ENCODE measurements at places on chromosomes 16 and 17. TPM values are rescaled to one million over a fixed set of nuclear protein-coding genes. Genes with fewer than 3 reads are reported as not detected.

DNA sequence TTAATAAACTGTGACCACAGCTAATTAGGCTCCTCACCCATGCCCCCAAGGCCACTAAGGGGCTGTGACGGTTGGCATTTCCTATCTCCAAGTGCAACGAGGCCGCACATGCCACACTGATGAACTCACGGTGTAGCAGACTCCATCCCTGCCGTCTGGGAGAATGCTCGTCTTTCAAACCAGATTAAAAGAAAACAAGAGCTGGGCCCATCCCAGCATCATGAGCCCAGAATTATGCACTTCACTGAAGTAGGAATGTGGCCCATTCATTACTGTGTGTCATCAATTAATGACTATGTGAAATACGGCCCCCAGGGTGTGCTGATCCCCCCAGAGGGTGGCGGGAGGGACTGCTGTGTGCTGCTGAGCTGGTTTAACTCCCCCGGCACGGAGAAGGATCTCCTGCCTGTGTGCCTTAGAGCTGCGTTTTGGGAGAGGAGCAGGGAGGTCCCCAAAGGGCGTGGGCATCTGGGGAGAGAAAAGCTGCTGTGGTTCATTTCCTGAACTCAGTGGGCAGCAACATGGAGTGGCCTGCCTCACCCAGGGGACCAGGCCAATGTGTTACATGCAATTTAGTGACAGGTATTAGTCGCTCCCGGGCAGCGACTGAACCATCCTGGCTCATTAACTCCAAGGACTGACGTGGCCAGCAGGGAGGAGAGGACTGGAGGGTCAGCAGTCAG is 194.5 kb downstream of the FOXL1 start:
- DNase-seq: no peak

GRCh38 chr16:8589900-8590688 is at the start of gene TMEM114:
Gene TMEM114, minus strand, starts transcription at chr16:8590511. Its CDS starts 673 bp downstream, at chr16:8589838.
- no peak for DNase-seq

- DNase-seq: no peak
Observed at GRCh38 chr17:78527345-78527744, 49.9 kb downstream of the DNAH17 start.

- no peak for DNase-seq
Observed at GRCh38 chr17:7742729-7743128, 25.2 kb downstream of the DNAH2 start.

KATNIP gene
- 29.7 TPM for total RNA-seq

BCAR1 gene
- not detected for total RNA-seq

GRCh38 chr17:51006601-51007000 is 114.1 kb downstream of the SPAG9 start:
- no peak for DNase-seq

- no peak for DNase-seq
Observed at GRCh38 chr16:53962041-53962440, 258.1 kb downstream of the FTO start.

SDR42E2 gene
- 2.3 TPM for total RNA-seq

SUZ12 gene
- total RNA-seq: 29.3 TPM

- DNase-seq: no peak
Observed at GRCh38 chr16:48102083-48103008, 53.4 kb downstream of the ABCC12 start.

KRTAP2-1 gene
- not detected for total RNA-seq

GRCh38 chr16:85912211-85912974 is 13.4 kb downstream of the IRF8 start:
- DNase-seq: no peak

PAFAH1B1 gene
- total RNA-seq: 149 TPM

- no peak for DNase-seq
Observed at GRCh38 chr16:57030346-57030902, 41.1 kb downstream of the NLRC5 start.

DNA sequence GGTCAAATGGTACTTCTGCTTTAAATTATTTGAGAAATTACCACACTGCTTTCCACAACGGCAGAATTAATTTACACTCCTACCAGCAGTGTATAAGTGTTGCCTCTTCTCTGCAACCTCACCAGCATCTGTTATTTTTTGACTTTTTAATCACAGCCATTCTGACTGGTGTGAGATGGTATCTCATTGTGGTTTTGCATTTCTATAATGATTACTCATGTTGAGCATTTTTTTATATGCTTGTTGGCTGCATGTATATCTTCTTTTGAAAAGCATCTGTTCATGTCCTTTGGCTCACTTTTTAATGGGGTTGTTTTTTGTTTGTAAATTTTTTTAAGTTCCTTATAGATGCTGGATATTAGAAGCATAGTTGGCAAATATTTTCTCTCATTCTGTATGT is 446.7 kb downstream of the PMP22 start:
- no peak for DNase-seq

GRCh38 chr17:50218071-50218759 is 16.8 kb upstream of the COL1A1 start:
- no peak for DNase-seq

GRCh38 chr17:19334331-19334730 is 28.2 kb downstream of the B9D1 start:
- no peak for DNase-seq

DNA sequence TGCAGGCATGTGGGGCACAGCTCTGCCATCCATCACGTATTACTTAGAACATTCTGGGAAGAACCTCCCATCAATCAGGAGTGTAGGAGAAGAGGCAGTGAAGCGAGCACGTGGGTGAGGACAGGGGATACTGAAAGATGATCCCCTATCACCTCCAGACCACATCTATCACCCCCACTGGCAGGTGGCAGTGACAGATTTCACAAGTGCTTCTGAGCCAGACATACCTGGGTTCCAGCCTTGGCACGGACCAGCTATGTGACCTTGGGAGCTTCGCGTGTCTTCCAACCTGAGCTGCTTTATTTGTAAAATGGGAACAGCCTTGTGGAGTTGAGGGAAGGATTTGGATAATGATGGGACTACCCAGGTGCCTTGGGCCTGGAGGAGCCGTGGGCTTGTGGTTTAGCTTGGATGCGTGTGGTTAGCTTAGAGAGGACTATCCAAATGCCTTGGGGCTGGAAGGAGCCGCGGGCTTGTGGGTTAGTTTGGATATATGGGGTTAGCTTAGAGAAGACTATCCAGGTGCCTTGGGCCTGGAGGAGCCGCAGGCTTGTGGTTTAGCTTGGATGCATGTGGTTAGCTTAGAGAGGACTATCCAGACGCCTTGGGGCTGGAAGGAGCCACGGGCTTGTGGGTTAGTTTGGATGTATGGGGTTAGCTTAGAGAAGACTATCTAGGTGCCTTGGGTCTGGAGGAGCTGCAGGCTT is 206.4 kb downstream of the ENGASE start:
- no peak for DNase-seq

All from T-helper 17 cell (primary cell).